ENCODE measurements at places on chromosomes 3 and 15.

DNA sequence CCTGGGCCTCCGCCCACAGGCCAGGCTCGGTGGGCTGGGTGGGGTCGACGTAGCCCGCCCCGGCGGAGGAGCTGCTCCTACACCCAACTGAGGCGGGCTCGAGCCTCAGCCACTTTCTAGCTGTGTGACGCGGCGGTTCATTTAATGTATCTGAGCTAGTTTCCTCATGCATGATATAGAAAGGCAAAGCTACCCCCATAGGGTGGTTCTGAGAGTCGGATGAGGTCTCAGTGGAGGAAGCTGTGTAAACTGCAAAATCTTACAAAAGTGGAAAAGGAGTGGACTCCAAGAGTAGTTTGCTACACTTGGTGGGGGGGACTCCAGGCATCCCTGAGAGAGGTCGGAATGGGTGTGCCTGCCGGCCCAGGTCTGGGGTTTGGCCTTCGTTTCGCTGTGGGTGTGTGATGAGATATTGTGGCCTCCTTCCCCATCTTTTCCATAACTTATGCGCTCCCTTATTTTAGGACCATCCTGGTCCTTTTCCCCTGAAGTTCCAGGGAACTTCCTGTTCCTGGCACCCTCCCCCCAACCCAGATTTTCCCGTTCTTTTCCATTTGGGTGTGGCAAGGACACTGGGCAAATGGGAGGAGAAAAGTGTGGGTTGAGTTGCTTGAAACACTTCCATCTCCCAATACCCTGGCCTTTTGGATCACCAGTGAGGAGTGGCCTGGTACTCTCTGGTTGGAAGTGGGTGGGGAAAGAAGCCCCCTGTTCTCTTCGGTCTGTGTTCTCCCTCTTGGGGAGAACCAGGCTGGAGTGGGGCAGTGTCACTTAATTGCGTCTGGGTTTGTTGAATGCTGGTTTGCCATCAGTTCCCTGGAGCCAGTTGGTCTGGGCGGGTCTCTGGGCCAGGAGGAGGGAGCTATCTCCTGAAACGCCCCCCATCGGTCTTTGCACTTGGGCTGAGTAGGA, 1.1 kb downstream of the PDIA5 start:
- DNase-seq: no peak

- no peak for DNase-seq
These were observed 4.0 kb downstream of the HDAC11 start for GRCh38 chr3:13483988-13484695.

- DNase-seq: no peak
These were observed 8.8 kb downstream of the C3orf22 start for GRCh38 chr3:126549861-126550487.

DNA sequence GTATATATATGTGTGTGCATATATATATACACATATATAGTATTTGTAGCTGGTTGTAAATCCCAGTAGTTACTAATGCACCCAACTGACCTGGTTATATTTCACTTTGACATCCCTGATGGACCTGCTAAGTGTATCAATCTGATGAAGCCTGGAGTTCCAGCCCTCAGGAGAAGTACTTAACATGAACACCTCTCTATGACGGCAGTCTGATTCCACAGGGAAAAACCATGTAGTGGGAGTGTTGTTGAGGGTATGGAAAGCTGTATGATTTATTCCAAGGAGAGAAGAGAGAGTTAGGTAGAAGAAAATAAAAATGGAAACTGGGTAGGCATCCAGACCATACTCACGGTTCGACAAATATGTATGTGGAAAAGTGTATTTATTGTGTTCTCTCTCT, 531.2 kb upstream of the SEMA6D start:
- DNase-seq: no peak

GRCh38 chr15:38017721-38018120, 83.3 kb downstream of the TMCO5A start:
- DNase-seq: no peak

DNA sequence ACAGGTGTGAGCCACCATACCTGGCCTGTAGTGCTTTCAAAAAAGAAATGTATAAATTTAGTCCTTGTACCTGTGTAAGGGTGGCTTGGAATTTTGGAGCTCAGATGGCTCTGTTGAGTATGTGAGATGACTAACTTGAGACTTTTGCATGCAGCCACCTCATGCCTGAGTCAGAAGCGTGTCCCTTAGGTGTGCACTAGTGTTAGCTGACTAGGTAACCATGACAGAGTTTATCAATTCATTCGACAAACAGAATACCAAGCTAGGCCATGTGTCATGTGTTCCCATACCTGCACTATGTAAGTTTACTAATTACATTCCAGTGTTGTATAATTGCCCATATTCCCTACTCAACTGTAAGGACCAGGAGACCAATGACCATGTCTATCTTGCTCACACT, 4.0 kb upstream of the ZNF639 start:
- no peak for DNase-seq

DNA sequence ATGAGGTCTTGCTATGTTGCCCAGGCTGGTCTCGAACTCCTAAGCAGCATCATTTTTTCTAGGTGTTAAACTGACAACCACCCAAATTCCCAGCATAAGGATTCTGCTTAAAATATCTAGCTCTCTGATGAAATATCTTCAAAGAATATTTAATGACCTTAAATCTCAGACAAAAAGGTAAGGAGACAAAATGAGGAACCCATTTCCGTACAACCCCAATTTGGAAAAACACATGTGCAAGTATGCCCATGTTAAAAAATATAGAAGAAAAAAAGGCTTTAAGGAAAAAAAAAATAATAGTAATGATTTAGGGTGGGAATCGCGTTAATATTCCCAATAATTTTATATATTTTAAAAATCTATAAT, 1.4 kb upstream of the SACM1L start:
- DNase-seq: no peak

GRCh38 chr3:18207226-18207625, 217.9 kb downstream of the SATB1 start:
- no peak for DNase-seq

DNA sequence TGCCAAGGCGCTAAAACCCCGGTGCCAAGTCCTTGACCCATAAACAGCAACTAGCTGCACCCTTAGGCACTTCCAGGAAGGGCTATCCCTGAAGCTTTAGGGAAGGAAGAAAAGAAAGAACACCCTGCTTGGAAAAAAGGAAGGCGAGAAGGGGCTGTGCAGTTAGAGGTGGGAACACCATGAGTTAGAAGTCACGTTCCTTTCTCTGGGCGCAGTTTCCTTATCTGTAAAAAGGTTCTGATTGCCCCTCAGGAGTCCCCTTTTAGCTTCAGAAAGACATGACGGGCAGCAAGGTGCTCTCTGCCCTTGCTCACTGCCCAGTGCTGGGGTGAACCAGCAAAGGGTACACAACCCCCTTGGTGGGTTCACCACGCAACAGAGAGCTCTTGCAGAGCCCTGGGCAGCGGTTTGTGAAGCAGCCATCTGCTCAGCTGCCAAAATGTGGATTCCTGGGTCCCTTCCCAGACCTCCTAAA, 798 bp downstream of the GCHFR start:
- DNase-seq: no peak

- no peak for DNase-seq
These were observed 79.8 kb upstream of the SOX2 start for GRCh38 chr3:181631901-181632300.

GRCh38 chr15:45242289-45242688, 9.7 kb upstream of the SLC28A2 start:
- no peak for DNase-seq

DNA sequence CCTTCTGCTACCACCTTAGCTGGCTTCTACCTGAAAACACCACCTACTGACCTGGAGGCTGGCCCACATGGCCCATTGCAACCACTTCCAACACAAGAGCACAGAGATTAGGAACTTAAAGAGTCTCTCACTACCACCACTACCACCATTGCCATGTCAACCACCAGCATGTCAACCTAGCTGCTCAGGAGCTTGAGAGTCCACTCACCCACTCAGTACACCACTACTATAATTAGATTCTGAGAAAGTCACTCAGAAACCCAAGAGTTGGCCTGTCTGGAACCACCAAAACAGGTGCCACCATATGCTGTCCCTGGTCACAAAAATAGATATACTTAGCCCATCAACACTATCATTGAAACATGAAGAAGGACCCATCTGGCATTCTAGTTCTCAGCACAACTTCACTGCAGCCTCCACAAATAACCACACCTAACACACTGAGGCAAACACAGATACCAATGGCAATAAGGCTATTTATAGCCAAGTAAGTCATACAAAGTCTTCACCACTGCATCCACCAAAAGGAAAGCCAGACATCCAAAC, 806.7 kb upstream of the EPHA6 start:
- DNase-seq: no peak

GRCh38 chr3:15326037-15326436, 6.3 kb downstream of the SH3BP5 start:
- no peak for DNase-seq

- DNase-seq: no peak
These were observed 130.6 kb downstream of the NSMCE3 start for GRCh38 chr15:29139072-29139471.

DNA sequence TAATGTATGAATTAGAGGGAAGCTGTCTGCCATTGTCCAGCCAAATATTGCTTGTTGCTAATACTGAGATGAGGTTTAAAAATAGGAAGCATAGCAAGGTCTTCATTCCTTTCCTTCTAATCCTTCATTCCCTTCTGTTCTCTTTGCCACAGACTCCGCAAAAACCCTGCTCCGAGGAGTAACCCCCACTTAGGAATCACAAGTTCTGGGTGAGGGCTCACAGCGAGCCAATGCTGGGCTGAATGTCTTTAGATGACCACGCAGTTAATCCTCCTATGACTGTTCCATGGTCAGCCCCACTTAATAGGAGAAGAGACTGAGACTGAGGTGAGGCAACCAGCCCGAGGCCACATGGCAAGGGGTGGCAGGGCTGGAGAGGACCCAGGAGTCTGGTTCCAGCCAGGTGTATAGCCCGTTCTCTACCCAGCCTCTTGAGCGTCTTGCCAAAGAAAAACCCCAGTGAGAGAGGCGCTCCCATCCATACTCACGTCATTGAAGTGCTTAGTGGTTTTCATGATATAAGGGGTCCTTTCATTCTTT, 44.9 kb upstream of the CTSH start:
- no peak for DNase-seq

GRCh38 chr15:39623529-39623931, 42.7 kb downstream of the THBS1 start:
- no peak for DNase-seq

- no peak for DNase-seq
These were observed 5.8 kb downstream of the GNAI2 start for GRCh38 chr3:50241713-50242380.

DNA sequence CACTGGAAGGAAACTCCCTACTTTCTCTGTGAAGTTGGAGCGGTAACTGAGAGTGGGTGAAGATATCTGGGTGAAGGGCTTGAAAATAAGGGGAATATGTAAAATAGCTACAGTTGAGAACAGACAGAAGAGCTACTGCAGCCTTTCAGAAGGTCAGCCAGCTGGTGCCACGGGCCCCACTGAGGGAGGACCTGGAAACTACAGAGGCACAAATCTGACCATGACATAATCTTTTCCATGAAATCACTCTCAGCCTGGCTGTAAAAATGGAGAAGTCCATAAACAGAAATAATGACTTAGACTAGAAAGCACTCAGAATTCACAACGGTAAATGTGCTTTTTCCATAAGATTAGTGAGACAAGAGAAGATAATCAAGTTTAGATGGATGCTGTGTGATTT, 46.4 kb downstream of the ST3GAL6 start:
- no peak for DNase-seq

DNA sequence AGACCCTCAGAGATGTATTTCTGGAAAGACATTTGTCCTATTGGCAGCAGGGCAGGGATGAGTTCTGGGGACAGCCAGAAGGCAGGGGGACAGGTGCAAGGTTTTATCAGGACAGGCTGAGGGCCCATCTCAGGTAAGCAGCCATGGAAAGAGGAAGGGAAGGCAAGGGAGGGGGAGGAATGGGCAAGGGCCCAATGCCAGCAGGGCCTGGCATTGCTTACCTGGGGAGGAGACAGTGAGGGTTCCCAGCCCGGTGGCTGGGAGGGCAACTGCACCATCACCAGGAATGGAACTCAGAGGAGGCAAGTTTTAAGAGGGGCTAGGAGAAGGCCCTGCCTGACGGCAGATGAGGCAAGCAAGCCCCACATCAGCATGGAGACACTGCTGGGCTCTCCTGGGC, 3.1 kb downstream of the ARPIN start:
- no peak for DNase-seq

DNA sequence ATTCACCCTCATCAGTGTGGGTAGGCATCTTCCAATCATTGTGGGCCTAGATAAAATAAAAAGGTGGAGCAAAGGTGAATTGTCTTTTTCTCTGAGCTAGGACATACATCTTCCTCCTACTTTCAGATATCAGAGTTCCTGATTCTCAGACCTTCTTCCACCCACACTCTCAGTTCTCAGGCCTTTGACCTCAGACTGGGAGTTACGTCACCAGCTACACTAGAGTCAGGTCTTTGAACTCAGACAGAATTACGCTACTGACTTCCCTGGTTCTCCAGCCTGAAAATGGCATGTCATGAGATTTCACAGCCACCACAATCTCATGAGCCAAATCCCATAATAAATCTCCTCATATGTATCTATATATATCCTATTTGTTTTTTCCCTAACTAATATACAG, 39.0 kb downstream of the STRIT1 start:
- DNase-seq: no peak

DNA sequence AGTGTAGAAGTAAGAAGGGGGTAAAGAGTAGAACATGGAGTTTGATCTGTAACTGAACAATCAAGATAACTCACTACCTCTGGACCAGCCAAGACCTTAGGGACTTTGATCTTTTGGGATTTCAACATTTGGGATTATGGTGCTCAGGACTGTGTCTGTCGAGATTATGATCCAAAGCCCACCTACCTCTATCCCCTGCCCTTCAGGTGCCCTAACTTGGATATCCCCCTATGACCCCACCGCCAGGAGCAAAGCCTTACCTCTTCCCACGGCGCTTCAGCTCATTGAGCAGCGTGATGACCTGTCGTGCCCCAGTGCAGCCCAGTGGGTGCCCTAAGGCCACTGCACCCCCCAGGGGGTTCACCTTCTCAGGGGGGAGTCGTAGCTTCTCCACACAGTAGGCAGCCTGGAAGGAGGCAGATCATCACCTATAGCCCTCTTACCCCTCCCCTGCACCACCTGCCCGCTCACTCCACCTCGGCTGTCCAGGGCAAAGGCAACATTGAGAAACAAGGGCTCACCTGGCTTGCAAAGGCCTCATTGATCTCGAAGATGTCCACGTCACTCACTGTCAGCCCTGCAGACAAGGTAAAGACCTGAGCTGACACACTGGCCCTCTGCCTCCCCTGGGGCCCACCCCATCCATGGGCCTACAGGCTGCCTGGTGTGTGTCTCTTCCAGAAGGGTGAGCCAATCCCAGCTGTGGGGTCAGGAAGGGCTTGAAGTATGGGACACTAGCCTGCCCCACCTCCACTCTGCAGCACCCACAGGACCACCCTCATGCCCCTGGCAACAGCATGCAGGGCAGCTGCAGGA, 11.4 kb downstream of the ACAA1 start:
- DNase-seq: no peak

DNA sequence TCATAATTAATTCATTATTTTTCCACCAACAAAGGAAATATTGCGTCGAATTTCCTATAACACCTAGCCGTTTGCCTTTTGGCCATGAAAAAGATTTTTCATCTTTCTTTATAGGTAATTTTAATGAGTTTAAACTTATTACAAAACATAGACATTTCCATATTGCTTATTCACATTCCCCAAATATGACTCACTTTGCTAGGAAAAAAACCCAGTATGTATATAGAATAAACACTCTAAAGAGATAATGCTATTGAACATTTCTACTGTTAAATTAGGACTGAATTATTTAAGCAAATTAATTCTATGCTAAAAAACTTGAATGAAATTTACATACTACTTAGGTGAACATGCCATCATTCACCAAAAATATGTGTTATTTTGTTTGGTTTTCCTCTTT, 16.2 kb downstream of the ZPLD1 start:
- no peak for DNase-seq

Measured in AG10803 (cell line).